Stimulated activated CD8-positive, alpha-beta memory T cell treated with anti-CD3 and anti-CD28 coated beads, Interleukin-4, amount 100 ng/mL, for 1 hour (primary cell): ENCODE measurements at places on chromosomes 7 and 10.

GRCh38 chr7:123666492-123666891 lies 10.8 kb downstream of the LMOD2 start:
- DNase-seq = no peak

GRCh38 chr10:129184196-129184595 lies 282.8 kb upstream of the MGMT start:
- DNase-seq = no peak

DNA sequence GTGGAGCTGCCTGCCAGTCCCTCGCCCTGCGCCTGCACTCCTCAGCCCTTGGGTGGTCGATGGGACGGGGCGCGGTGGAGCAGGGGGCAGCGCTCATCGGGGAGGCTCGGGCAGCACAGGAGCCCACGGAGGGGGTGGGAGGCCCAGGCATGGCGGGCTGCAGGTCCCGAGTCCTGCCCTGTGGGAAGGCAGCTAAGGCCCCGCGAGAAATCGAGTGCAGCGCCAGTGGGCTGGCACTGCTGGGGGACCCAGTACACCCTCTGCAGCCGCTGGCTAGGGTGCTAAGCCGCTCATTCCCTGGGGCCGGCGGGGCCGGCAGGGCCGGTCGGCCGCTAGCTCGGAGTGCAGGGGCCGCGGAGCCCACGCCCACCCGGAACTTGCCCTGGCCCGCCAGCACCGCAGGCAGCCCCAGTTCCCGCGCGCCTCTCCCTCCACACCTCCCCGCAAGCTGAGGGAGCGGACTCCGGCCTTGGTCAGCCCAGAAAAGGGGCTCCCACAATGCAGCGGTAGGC lies 565.9 kb upstream of the NRG3 start:
- no peak for DNase-seq

- no peak for DNase-seq
Measured at GRCh38 chr10:104441329-104442000, 87.8 kb downstream of the CFAP58 start.
